ENCODE measurements at places on chromosomes 3 and 15.

- no peak for DNase-seq
Observed at GRCh38 chr3:177776661-177777101, 579.4 kb upstream of the TBL1XR1 start.

DNA sequence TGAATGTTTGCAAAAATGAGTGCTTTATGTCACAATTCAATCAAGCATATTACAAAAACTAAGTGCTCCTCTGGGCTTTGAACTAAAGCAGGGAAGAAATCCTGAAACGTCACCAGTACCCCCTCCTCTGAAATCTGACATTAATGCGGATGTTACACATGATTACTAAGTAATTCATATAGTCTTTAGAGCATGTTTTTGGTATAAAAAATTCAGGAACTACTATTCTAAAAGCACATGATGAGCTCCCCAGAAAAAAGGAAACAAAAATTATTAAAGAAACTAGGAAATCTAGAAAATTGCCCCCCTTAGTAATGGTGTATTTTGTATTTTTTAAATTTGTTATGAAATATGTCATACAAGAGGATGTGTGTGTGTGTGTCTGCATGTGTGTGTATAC lies 87.7 kb downstream of the MYO5A start:
- DNase-seq = no peak

DNA sequence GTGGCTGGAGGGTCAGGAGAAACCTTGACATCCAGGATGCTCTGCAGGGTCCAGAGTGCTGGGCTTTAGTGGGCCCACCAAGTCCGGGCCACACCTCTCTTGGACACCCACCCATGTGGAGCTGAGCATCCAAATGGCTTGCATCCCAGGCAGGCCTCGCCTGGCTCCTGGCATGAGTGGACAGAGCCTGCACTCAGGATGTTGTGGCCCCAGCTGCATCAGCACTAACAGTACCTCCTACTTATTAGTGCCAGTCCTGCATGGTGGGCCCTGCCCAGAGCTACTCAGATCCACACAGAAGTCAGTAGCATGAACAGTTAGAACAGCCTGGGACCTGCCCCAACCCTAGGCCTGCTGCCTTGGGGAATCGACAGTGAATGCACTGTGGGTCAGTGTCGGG lies 42.2 kb upstream of the MRPS22 start:
- no peak for DNase-seq

GRCh38 chr15:72272997-72273352 lies 621 bp upstream of the PARP6 start:
- DNase-seq = no peak

DNA sequence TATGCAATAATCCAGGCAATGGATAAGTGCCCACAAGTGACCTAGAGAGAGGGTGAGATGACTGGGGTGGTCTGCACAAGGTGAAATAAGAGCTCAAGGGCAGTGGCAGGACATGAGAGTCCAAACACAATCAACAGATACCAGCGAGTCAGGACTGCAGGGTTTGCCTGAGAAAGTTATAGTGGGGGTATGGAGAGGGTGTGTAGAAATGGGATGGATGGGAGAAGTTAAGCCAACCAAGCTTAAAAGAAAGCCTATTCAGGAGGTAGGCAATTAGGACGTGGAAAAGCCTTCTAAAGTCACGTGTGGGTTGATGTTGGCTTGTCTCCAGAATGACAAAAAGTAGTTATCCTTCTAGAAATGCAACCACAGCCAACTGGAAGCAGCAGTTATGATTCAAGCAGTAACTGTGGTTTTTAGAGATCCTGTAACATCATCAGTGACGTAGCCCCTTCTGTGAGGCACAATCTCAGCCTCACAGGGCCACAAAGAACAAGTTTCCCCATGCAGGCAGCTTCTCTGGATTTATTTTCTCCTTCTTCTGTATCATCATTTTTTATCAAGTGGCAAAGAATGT lies 56.1 kb downstream of the FAM174B start:
- DNase-seq = peak; percentile 25

DNA sequence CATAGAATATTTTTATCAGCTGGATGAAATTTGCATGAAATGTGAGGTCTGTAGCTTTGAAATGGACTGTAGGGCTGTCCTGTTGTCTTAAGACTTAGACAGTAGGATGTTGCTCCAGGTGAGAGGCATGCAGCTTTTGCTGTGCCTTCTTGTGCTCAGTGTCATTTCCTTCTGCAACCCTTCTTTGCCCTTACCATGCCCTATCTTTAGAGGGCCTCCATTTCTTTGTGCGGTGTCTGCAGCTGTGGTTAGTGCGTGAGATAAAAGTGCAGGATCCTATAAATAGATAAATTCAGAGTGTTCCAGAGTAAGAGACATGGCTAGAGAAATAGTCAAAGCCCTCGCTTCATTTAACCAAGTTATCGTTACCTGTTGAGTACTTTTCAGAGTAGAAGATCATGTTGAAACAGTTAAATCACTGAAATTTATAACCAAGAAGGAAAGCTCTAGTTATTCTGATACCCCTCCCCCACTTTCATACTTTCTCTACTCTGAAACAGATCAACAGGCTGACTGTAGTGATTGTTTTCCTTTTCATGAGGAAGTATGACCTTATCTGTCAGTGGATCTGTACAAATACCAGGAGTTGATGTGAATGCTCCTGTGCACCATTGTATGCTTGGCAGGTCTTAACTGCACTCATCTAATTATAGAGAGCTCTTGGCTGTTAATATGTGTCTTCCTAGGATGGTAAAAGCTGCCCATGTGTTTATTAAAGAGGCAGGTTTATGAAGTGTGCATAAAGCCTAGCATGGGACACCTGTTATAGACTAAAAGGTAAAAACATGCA lies 18.2 kb downstream of the EIF3J start:
- DNase-seq = no peak

DNA sequence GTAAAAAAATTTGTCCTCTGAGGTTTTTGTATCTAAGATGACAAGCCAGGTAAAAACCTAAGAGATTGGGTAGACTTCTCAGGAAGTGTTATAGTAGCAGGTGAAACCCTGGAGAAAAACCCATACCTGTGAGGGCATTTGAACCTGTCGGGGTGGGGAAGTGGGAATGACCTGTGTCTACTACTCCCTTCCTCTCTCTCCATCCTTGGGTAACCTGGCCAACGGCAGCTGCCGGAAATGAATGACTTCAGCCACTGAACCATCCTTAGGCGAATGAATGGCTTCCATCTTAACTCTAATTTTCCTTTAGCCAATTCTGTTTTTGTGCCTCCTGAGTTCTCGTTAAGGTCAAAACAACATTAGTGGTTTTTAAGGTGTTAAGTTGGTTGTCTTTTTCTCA lies 16.8 kb downstream of the GPR15 start:
- DNase-seq = no peak

GRCh38 chr3:143820466-143821221 lies 27.6 kb downstream of the SLC9A9 start:
- no peak for DNase-seq
